Stimulated activated CD8-positive, alpha-beta memory T cell treated with anti-CD3 and anti-CD28 coated beads, Interleukin-12 subunit alpha, Interleukin-12 subunit beta, amount 100 ng/mL, for 1 hour (primary cell): ENCODE measurements at places on chromosomes 11 and 22.

- DNase-seq = no peak
Measured at GRCh38 chr11:67996622-67997474, 7.0 kb downstream of the UNC93B1 start.

GRCh38 chr22:33014621-33015020 lies 43.6 kb downstream of the SYN3 start:
- DNase-seq = no peak

- no peak for DNase-seq
Measured at GRCh38 chr11:113615098-113615497, 91.0 kb downstream of the TMPRSS5 start.

DNA sequence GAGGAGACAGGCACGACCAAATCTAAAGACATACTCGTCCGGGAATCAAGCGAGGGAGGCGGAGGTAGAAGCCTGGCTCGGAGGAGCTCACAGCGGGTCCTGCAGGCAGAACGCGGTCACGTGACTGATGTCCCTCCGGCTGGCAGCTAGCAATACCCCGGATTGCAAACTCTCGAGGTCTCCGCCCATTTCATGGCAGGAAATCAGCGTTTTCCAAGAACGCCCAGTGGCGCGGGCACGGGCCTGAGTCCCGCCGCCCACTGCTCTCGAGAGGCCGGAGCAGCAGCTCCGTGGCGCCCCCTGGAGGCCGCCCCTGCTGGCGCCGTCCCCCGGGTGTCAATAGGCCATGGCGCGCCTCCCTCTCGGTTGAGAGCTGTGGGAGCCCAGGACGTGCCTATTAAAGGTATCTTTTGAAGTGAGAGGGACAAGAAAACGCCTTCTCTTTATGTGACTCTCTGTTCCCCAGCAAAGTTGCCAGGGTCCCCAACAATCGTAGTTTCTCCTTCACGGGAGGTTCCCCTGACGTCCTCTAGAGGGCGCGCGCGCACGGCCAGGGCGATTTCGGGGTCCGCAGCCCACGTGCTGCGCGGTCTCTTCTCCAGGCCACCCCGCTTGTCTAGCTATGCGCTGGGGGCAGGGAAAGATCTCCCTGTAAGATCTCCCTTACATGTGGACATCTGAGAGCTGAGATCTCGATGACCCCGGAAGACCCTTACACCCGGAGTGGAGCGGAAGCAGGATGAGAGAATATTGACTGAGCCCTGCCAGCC lies 37.3 kb upstream of the RBFOX2 start:
- DNase-seq = peak; percentile 36

GRCh38 chr11:34583818-34584217 lies 37.1 kb upstream of the EHF start:
- no peak for DNase-seq

DNA sequence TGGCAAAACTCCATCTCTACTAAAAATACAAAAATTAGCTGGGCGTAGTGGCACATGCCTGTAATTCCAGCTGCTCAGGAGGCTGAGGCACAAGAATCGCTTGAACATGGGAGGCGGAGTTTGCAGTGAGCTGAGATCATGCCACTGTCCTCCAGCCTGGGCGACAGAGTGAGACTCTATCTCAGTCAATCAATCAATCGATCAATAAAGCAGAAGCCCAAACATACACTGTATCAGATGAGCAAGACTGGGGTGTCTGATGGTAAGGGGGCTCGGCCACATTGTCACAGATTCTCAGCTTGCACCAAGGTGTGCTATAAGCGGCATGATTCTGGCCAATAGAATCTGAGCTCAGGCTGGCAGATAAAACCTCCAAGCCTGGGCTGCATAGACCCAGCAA lies 261.1 kb downstream of the BUD13 start:
- DNase-seq = no peak

DNA sequence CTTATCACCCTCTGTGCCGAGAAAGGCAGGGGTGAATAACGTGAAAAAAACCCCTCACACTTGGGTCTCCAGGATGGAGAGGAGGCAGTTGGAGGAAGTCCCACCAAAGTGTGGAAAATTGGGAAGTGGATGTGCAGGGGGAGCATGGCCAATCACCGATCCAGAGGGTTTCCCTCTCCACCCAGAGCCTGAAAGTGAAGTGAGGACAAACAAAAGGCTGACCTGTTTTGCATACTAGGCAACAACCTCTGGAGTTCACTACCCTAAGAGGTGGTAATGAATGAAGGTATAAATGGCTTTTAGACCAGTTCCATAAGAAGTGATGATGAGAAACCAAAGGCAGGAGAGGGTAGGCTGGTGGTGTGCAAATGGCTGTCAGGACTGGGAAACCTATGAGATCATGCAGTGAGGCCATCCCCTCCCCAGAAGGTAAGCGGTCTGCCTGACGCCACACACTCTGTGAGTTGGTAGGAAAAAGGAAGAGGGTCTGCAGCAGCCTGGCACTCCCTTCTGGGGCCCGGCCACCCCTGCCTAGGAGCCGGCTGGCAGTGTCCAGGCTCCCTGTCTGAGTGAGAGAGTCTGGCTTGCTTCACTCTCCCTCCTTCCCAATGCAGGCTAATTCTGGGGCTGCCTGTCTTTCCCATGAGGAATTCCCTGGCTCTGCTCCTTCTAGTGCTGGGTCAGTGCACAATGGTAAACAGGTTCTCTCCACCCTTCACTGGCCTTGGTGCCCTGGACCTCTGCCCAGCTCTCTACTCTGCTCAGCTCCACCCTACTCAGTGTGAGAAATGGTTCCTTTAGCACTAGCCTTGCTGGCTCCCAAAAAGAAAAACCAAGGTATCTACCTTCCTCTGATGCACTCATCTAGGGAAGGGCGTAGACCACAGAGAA lies 15.6 kb downstream of the TBC1D10A start:
- no peak for DNase-seq

DNA sequence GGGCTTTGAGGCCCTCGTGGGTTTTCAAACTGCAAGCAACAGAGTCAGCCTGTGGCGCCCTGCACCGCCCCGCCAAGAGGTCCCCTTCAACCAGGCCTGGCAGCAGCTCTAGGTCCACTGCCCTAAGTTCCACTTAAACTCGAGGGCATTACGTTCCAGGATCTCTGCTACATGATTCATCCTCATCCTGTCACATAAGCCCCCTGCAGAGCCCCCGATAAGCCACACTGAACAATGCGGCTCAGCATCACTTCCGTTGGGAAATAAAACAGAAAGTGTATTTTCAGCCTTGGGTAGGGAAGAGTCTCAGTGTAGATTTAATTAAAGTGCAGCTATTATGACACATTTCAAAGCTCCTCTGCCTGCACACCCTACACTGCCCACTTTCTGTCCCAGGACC lies 24.6 kb downstream of the SULT4A1 start:
- DNase-seq = no peak

GRCh38 chr11:67484847-67485311 lies 2.1 kb downstream of the AIP start:
- DNase-seq = no peak

- no peak for DNase-seq
Measured at GRCh38 chr11:18723991-18724390, 2.0 kb downstream of the IGSF22 start.

GRCh38 chr11:120554766-120555432 lies 43.4 kb downstream of the GRIK4 start:
- no peak for DNase-seq

DNA sequence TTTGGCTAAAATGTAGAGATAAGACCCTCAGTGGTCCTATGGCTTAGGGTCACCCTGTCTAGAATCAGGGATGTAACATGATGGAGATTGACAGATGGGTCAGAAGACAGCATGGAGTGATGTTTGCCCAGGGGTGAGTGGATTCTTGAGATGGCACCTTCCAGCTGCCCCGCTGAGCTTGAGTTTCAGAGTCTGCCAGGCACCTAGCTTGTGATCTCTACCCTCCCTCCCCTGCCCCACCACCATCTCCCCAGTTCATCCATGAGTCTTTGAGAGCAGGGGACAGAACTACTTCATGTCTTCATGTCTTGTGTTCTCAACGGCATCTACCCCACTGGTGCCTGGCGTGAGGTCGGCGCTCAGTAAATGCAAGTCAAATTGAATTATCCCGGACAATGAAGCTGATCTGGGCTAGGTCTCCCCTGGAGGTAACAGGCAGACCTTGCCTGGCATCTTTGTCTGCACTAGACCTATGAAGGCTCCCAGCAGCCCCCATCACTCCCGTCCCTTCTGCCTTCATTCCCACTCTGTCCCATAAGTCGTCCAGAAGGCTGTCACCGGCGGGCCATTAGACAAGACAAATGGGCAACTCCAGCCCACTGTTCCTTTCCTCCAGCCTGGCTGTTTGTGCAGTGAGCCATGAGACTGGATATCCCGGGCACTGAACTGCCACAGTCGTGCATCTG lies 239.2 kb upstream of the TBCEL start:
- DNase-seq = no peak

DNA sequence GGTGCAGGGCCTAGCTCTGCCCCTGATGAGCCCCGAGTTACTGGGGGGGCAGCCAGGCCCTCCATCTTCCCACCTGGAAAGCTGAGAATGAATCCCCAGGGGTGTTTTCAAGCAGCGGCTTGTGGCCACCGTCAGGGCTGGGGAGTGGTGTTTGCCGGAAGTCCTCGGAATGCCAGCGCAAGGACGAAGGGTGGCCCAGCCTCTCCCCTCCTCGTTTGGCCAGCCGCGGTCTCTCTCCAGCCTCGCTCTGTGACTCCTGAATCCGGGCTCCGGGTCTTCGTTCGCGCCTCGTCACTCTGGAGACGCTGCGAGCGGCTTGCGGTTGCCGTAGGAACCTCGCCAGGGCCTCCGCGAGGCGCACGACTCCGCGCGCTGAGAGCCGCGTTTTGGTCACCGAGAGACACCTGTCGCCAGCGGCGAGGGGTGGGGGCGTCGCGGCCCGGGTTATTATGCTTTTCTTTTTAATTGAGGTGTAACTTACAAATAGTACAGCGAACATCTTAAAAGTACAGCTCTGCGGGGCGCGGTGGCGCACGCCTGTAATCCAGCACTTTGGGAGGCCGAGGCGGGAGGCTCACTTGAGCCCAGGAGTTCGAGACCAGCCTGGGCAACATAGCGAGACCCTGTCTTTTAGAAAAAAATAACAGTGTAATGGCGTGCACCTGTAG lies 6.3 kb upstream of the KDELR3 start:
- DNase-seq = peak; percentile 9

DNA sequence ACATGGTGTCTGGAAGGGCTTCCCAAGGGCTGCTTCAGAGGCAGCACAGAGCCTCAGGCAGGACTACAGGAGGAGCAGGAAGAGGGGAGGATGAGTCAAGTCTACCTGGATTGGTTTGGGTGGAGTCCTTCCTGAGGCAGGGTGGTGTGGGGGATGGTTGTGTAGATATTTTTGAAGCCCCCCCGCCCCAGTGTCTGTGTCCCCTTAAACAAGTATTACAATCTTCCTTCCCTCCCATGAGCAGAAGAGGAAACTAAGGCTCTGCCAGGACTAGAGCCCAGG lies 34.7 kb upstream of the FCHSD2 start:
- DNase-seq = no peak

DNA sequence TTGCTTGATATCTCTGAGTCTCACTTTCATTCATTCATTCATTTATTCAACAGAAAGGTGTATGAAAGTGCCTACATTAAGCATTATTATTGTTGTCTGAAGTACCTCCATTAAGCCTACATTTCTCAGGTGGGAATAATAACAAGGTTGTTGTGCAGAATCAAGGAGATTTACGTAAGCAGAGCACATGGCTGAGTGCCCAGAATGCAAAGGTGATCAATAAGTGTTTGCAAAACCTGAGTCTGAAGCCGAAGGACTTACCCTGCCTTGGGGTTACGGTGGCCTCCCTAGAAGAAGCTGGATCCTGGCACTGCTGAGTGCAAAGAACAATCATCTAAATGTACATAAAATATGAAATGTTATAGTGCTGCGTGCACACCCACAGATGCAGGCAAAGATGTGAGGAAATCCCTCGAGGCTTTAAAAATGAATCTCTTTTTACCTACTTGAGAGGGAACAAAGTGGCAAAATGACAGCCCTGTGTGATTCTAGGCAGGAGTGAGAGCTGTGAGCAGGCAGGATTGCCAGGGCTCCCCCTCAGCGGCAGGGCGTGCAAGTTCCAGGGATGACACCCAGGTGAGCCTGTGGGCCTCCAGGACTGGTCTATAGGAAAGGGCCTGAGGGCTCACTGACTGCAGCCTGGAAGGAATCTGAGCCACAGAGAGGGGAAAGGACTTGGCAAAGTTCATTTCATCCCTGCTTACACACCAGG lies 133.1 kb upstream of the TBCEL start:
- DNase-seq = no peak

GRCh38 chr11:78344094-78344493 lies 73.5 kb downstream of the GAB2 start:
- DNase-seq = no peak

DNA sequence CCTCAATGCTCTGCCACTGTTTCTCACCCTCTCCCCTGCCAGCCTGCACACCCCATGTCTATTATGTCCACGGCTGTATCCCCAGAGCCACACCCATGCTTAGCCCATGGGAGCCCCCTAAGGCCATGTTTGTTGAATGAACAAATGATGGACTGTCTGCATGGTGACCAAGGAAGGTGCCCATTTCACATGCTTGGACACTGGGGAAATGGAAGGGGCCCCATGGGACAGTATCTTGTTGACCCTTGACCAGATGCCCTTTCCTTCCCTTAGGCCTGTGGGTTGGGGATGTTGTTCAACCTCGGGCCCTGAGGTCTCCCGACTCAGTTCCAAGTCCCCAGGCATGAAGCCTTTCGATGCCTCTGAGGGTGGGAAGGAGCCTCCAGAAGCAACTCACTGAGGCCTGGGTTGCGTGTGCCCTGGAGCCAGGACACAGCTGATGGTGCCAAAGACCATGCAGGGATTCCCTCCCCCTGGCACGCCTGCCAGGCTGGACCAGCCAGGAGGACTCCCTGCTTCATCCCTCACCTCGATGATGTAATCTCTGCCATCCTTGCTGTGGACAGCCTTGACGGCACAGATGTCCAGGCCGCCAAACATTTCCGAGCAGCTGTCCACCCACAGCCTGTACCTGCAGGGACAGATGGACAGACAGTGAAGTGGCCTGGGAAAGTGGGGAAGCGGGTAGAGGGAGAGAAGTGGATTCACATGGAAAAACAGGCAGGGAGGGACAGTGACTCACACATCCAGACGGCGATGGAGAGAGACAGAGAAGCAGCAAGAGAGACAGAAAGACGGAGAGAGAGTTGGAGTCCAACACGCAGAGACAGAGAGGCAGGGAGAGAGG lies 58.9 kb downstream of the FBXO7 start:
- no peak for DNase-seq

GRCh38 chr22:22897091-22897490 lies 9.5 kb downstream of the IGLL5 start:
- no peak for DNase-seq
